ENCODE measurements at places on chromosomes 11 and 22.
A peak's percentile ranks its signal among the peaks of the same experiment; 100 is the strongest.

GRCh38 chr11:13140873-13141655 is 131.9 kb downstream of the RASSF10 start:
- peak; percentile 10 for DNase-seq

GRCh38 chr11:35045236-35045820 is 93.6 kb upstream of the CD44 start:
- DNase-seq, result no peak

- no peak for DNase-seq
Measured at GRCh38 chr11:120835601-120836228, 188.2 kb upstream of the TBCEL start.

GRCh38 chr11:74462009-74462408 is 5.3 kb downstream of the KCNE3 start:
- peak; percentile 97 for DNase-seq

- DNase-seq, result no peak
Measured at GRCh38 chr11:84372381-84372950, 1086.3 kb upstream of the CCDC90B start.
